T-helper 9 cell (primary cell): ENCODE measurements at places on chromosomes 4 and X.

DNA sequence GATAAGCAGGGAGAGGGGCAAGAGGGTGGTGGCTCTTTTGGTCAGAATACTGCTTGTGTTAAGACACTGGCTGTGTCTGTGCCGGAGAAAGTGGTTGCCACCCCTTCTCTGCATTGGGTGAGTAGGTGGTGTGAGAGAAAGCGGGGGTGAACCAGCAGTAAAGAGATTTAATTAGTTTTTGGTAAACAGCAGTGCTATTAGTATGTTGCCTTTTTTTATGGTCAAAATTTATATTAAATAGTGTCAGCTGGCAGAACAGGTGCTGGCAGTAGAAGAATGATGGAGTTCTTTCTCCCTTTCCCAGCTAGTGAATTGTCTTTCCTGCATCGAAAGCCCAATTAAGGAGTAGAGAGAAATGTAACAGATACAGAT, 181.6 kb downstream of the LARP7 start:
- no peak for DNase-seq

DNA sequence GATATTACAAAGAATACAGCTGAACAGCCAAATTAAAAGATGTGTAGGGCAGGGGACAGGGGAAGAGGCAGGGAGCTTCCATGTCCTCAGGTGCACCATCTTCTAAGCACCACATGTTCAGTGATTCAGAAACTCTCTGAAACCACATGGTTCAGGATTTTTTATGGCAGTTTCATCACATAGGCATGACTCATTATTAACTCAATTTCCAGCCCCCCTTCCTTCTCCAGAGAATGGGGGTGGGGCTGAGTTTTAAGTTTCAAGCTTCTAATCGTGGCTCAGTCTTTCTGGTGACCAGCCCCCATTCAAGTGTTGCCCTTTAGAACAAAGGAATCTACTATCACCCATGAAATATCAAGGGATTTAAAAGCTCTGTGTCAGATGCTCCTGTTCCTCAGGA, 317.8 kb upstream of the GALNT7 start:
- no peak for DNase-seq

DNA sequence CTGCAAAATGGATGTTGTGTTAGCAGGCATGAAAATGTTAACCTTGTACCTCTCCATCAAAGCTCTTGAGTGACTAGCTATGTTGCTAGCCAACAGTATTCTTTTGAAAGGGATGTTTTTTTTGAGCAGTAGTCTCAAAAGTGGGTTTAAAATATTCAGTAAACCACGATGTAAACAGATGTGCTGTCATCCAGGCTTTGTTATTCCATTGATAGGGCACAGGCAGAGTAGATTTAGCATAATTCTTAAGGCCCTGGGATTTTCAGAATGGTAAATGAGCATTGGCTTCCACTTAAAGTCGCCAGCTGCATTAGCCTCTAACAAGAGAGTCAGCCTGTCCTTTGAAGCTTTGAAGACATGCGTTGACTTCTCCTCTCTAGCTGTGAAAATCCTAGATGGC, 18.4 kb downstream of the FGF2 start:
- no peak for DNase-seq

DNA sequence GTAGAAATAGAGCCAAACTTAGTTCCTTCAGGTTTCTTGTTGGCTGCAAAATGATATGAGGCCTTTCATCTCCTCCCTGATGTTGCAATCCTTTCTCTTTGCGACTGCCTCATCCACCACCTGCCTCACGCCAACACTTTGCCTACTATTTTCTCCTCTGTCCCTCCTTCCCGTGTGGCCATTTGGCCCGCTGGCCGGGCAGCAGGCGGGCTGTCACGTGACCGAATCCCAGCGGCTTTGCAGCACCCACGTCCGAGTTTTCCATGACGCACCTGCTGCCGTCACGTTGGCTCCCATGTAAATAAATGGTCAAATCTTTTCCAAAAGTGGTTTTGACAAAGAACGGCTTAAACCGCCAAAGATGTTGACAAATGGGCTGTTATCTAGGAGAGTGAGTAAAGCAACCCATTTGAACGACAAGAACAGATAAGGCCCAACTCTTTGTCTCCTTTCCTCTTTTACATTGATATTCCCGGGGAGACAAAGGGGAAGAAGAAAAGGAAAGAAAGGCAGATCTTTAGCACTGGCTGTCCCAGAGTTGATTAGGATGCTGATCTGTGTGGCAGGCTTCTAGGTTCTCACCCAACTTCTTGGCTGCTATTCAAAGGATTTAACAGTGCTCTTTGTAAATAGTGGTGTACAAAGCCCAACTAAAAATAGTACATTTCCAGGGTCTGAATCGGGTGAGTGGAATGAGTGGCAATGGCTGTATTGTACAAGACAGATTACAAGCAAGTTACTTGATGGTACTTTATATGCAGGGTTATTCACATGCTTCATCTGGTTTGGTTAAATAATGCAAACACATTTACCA, 174.2 kb upstream of the JADE1 start:
- DNase-seq = no peak

- DNase-seq = no peak
Measured at GRCh38 chrX:114970806-114971205, 46.6 kb downstream of the IL13RA2 start.
